NCI-H774 (cell line): ENCODE measurements at places on chromosomes 4 and X.

GRCh38 chrX:11929476-11929875 is 171.4 kb downstream of the MSL3 start:
- DNase-seq, result no peak

GRCh38 chr4:73687421-73687820 is 52.9 kb upstream of the CXCL8 start:
- DNase-seq, result no peak

GRCh38 chrX:119502727-119503483 is 34.7 kb downstream of the SLC25A5 start:
- peak; percentile 38 for DNase-seq

GRCh38 chrX:41518841-41519220 is 71.7 kb downstream of the NYX start:
- DNase-seq, result no peak

GRCh38 chr4:71545168-71545567 is 206.3 kb downstream of the SLC4A4 start:
- peak; percentile 59 for DNase-seq

DNA sequence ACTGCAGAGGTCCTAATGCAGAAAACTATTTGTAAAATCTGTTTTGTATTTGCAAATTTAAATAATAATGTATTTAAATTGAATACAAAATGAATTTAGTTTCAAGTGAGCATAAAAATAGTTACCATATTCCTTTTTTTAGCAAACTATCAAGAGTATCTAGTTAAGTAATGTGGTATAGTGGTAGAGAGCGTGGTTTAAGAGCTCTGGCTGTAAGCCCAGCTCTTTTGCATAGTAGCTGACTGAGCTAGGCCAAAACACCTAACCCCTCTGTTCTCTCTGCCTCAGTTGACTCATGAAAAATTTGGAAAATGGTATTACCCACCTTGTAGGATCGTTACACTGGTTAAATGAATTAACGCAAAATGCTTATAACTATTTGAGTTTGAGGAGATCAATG is 18.1 kb upstream of the ADAD1 start:
- no peak for DNase-seq

DNA sequence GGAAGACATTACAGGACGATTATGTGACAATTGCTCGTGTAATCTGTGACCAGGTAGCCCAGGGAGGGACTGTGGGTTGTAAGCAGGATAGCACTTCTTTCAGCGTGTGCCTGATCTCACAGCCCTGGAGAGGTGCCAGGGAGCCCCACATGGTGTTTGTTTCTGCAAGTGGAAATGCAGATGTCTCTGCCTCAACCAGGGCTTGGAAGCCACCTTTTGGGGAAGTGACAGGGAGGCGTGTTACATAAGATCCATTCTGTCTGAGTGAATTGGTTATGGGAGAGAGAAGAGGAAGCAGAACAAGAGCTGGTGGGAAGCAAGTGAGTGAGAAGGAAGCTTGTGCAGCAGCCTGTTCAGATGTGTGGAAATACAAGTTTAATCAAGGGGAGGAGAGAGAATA is 104.5 kb upstream of the GATB start:
- DNase-seq, result no peak

GRCh38 chrX:21623778-21624501 is 34.2 kb downstream of the KLHL34 start:
- no peak for DNase-seq

DNA sequence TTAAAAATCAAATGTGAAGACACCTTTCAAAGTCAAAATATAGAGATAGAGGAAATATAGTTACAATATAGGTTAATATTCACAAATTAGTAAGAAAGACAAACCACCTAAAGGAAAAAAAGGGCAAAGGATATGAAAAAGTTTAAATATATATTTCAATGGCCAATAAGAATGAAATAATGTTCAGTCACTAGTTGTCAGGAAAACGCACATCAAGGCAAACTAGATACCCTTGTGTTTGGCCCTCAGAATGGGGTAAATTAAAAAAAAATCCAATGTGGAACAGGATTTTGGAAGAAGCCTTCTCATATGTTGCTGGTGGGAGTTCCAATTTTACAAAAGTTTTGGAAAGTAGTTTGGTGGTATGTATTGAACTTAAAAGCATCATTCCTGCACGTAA is 2.4 kb downstream of the ZNF41 start:
- no peak for DNase-seq

DNA sequence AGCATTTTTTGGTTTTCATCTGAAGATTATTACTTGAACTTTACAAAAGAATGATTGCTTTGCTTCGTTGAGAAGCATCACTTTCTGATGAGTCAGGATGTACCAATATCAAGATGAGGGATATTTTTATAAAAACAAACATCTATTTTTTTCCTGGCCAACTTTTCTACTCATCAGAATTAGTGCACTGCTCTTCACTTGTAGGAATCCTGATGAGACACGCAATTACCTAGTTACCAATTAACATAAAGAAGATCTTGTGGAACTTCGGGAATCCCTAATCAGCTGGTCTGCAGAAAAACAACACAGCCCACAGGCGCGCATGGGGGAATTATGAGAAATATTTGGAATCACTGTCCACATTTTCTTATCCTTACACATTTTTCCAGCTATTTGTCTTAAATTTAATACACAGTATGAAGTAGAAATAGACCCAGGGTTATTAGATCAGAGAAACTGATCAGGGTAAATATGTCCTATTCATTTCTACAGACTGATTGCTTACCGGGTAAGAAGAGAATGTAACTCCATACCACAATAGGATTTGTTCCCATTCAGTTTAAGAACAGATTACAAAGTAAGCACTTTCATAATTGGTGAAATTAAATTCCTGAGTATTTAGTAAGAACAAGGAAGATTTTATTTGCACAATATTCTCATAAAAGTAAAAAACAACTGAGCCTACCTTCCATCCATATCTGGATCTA is 50.9 kb downstream of the MFAP3L start:
- DNase-seq, result no peak

- no peak for DNase-seq
These were observed 52.9 kb downstream of the TMEM150C start for GRCh38 chr4:82508806-82509428.

- no peak for DNase-seq
These were observed 112.4 kb upstream of the LSM6 start for GRCh38 chr4:146063143-146063542.

- DNase-seq, result no peak
These were observed 50.7 kb downstream of the CLDN34 start for GRCh38 chrX:10017872-10018271.

- DNase-seq, result no peak
These were observed 5.7 kb upstream of the GJB1 start for GRCh38 chrX:71217298-71217697.

GRCh38 chr4:159158083-159158617 is 55.3 kb downstream of the RAPGEF2 start:
- DNase-seq, result no peak

DNA sequence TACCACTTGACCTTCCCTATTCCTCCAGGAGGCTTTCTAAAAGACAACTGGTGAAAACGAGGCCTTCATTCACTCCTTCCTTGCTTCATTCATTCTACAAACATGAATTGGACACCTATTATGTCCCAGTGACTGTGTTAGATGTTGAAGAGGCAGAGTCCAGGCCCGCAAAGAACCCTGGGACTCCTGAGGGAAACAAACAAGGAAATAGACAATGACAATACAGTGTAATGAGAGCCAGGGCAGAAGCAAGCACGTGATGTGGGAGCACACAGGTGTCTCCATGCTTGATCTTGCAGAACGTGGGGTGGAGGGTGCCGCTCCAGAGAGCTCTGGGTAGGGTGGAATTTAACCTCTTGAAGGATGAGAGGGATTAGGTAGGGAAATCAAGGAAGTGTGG is 137.6 kb upstream of the KLF3 start:
- peak; percentile 9 for DNase-seq

DNA sequence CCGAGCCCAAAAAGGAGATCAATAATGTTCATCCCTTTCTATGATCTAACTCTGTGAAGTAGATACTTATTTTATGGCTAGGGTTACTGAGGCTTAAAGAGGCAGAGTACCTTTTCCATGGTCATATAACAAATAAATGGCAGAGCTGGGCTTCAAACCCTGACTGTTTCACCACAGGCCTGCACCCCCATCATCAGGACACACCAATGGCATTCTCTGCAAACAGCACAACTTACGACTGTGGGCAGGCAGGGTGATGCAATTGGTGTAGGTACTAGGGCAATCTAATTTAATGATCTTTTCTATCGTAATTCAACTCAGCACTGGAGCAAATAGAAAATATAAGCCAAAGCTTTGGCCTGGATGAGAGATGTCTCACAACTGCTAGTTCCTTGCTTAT is 118.8 kb upstream of the CBR4 start:
- DNase-seq, result no peak

- no peak for DNase-seq
These were observed 2090.4 kb upstream of the TENM3 start for GRCh38 chr4:180152831-180153230.

DNA sequence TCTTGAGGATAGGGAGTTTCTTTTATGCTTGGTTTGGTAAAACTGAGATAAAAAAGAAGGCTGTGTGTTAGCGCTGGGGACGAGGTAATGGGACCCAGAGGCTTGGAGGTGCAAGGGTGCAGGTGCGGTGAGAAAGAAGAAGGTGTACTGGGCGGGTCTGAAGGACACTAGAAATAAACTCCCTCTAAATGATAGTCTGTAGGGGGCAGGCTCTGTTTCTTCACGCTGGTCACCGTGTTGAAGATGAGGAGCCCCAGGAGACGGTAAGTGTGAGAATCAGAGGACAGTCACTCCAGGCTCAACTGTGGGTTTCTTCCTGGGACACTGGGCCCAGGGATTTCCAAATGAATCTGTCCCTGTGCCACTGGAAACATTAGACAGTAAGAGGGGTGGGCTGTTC is 131.4 kb downstream of the SORBS2 start:
- DNase-seq, result no peak

DNA sequence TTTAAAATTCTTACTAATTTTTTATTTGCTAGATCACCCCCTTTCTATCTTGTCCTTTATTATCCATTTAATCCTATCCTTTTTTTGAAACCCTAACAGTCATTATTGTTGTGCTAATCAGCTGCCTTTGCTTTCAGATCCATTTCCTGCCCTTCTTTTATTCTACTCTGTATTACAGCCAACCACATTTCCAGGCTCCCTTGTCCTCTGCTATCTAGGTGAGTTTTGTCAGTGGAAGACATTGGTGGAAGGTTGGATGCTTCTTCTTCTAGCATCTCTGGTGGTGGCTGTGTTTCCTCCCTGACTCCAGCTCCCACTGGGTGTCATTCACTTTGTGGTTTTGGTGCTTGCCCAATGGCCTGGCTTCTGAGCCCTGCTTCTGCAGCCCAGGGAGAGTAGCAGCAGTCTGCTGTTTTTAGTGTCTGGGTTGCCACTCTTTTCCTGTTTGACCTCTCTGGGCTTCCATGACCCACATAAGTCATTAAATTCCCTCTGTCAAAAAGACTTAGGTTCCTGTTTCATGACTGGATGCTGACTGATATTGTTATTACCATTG is 225.2 kb upstream of the PGRMC2 start:
- DNase-seq, result no peak

DNA sequence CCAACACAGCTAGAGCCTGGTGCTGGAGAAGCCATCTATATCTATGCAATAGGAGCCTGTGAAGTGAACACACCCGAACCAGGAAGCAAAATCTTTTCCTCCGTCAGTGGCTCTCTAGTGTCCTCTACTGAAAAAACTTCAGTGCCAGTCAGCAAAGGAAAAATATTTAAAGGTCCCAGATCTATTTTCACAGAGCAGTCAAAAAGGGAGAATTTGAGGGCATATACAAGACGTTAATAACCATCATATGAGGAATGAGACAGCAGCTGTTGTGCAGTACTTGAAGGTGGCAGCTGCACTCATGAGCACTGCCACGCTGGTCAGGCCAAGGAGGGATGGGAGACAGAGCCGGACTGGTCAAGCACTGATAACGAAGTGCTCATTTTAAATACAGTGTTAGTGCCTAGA is 14.4 kb downstream of the MCUB start:
- no peak for DNase-seq
